ENCODE measurements at places on chromosomes 7 and 10. TPM values are rescaled to one million over a fixed set of nuclear protein-coding genes. Genes with fewer than 3 reads are reported as not detected.

The NOS3 gene
- 5.4 TPM for total RNA-seq

DNA sequence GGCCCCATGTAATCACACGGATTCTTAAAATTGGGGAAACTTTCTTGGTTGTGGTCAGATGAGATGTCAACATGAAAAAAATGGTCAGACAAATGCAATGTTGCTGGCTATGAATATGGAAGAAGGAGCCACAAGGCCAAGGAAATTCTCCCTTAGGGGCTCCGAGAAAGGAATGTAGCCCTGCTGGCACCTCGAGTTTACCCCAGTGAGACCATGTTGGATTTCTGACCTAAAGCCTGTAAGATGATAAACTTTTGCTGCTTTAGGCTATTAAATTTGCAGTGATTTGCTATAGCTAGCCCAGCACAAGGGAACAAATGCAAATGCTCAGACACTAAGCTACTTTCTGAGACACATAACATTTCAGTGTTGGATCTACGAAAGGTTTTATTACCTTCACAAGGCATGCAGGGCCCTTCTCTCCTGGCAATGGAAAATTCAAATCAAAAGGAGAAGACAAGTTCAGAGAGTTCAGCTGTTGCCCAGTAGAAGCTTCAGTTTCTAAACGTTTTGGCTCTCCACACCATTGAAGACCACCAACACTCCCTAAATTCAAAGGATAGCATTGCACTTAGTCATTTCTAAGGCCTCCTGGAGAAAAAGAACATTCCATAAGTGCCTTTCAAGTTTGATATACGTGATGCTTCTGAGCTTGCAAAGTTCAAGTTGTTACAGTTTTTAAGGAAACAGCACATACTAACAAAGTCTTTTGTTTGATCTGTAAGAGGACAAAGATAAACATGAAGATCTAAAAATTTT is 23.4 kb downstream of the MCMBP start:
- no peak for DNase-seq

- peak; percentile 45 for DNase-seq
Measured at GRCh38 chr10:34655286-34656170, 159.6 kb downstream of the PARD3 start.

- DNase-seq: no peak
Measured at GRCh38 chr7:43294080-43294630, 181.7 kb downstream of the HECW1 start.

- DNase-seq: no peak
Measured at GRCh38 chr10:123042708-123043408, 34.1 kb downstream of the ACADSB start.

DNA sequence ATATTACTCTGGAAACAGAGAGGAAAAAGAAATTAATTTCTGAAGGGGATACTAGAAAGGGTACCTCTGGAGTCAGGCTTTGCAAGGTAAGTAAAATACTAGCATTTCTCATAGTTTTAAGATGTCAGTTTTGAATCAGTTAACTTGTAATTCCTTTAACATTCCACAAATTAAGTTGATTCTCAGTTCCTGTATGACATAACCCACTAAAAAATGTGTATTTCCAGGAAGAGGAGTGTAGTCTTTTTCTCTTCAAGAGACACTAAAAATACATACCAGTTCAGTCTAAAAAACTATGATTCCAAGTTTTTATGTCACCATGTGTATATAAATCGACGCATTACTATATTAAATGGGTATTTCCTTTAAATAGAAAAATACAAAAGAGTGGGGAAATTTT is 113.2 kb downstream of the CDK6 start:
- no peak for DNase-seq

Measured in liver (tissue), 10 donors.